ENCODE measurements at places on chromosomes 5 and 9. TPM values are rescaled to one million over a fixed set of nuclear protein-coding genes. Genes with fewer than 3 reads are reported as not detected.

The GARIN3 gene
- not detected for total RNA-seq

The IDNK gene
- 2.2 TPM for total RNA-seq

The SIT1 gene
- not detected for total RNA-seq

The RNF183 gene
- total RNA-seq, result not detected
